NCI-H1105 treated with DMSO at 0.1 percent for 48 hours (cell line): ENCODE measurements at places on chromosomes 5 and 9.

GRCh38 chr9:91308191-91308590 lies 53.5 kb downstream of the AUH start:
- no peak for DNase-seq

- no peak for DNase-seq
Measured at GRCh38 chr5:6510132-6510531, 61.5 kb downstream of the UBE2QL1 start.

GRCh38 chr5:115559524-115559923 lies 14.9 kb upstream of the FEM1C start:
- DNase-seq, result no peak

- no peak for DNase-seq
Measured at GRCh38 chr9:124372038-124372437, 43.2 kb downstream of the PSMB7 start.

DNA sequence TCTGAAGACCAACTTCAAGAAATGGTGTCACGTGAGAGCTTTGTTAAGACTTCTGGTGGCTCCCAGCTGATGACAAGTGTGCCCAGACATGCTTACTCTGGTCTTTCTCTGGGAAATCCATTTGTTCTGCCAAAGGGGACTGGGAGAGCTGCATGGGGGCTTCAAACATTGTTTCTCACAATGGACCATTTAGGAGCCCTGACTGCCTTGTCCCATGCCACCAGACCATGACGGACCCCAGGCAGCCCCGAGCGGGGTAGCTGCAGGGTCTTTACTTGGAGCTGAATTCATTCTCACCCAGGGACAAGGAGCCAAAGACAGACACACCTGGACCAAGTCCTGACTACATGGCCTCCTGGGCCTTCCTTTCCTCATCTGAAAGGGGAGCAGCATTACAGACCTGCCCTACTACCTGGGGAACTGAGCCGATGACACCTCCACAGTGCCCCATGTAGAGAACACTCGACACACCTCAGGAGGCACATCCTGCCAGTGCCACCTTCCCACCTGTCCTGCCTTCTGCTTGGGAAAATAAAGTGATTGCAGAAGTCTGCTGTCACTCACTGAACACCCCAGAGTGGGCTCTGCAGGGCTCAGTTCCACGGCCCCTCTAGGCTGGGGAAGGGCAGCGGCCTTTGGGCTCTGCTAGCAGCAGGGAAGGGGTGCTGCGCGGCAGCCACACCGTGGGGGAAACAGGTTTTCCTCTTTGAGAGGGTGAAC lies 169.0 kb downstream of the DAB2IP start:
- no peak for DNase-seq

DNA sequence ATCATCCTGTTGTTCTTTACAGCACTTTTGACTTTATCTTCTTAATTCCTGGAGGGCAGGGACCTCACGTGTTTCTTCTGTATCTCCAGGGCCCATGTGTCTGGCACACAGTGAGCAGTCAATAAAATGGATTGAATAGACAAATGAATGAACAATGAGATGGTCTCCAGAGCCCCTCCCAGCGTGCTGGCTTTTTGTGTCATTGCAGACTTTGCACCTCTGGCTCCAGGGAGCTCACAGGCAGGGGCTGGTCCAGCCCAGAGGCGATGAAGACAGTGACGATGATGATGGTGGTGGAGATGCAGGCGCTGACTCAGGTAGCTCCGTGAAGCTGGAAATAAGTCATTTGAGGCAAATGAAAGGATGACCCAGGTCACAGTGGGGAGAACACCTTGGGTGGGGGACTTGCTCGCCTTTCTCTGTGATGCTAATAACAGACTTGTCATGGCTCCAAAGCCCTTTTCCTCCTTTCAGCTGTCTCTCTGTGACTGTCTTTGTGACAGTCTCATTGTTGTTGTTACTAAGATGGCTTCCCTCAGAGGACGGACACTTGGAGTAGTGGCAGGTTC lies 30.4 kb upstream of the FABP6 start:
- no peak for DNase-seq

- no peak for DNase-seq
Measured at GRCh38 chr5:97094579-97095317, 47.7 kb downstream of the LIX1 start.

DNA sequence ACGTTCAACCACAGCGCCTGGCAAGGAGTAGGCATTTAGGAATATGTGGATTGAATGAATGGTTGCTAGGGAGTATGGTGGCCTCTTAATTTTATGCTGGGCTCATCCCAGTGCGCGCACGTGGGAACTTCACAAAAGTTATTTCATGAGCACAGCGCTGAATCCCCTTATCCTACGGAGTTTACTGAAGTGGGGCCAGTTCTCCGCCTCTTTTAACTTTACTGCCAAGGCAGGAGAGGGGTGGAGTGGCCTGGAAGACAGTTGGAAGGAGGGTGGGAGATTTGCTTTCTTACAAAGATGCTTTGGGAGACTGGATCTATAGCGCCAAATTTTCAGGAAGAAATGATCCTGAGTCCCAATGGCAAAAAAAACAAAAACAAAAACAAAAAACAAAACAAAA lies 326.5 kb downstream of the SH3GL2 start:
- no peak for DNase-seq

- DNase-seq, result no peak
Measured at GRCh38 chr5:166346726-166347374, 1944.6 kb upstream of the WWC1 start.

GRCh38 chr5:146041180-146041789 lies 64.1 kb downstream of the PLAC8L1 start:
- DNase-seq, result no peak
